ENCODE measurements at places on chromosomes 12 and 14.

GRCh38 chr12:44225149-44225510, 389.2 kb downstream of the TMEM117 start:
- DNase-seq: no peak

- no peak for DNase-seq
Measured at GRCh38 chr12:130418251-130418650, 80.6 kb downstream of the PIWIL1 start.

DNA sequence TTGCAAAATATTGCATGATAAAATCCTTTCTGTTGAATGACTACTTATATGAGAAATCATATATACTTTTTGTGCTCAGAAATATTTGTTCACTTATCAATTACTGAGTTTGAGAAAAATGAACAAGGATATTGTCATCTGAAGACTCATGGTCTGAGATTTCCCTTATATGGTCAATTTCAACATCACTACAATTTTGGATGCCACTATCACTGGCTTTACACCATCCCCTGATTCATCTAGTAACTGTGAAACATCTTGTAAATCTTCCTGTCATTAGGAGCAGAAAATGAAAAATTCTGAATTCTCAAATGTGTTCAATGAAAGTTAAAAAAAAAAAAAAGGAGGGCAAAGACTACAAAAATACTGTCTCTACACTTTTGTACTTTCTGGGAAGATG, 21.8 kb upstream of the GXYLT1 start:
- DNase-seq: no peak

- DNase-seq: no peak
Measured at GRCh38 chr14:31864937-31865855, 211.9 kb upstream of the ARHGAP5 start.

GRCh38 chr12:27703720-27704452, 6.7 kb upstream of the MRPS35 start:
- peak; percentile 55 for DNase-seq
